ENCODE measurements at places on chromosomes 1 and 21. TPM values are rescaled to one million over a fixed set of nuclear protein-coding genes. Genes with fewer than 3 reads are reported as not detected.

- DNase-seq, result no peak
These were observed 144.5 kb downstream of the NAV1 start for GRCh38 chr1:201683397-201683796.

DNA sequence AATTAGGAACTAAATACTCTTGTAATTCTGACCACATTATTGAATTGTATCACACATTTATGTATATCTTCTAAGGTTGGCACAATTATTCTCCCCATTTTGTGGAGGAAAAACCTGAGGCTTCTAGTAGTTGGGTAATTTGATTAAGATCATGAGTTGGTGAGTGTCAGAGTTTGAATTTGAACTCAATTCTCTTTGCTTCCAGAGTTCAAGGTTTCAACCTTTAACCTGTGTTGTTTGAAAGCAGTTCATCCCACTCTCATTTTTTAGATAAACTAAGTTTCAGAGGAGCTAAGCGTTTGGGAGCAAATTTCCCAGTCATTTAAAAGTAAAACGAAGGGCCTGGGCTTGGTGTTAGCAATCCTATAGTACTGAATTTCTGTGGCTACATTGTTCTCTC lies 293.4 kb downstream of the ADGRL2 start:
- no peak for DNase-seq

DNA sequence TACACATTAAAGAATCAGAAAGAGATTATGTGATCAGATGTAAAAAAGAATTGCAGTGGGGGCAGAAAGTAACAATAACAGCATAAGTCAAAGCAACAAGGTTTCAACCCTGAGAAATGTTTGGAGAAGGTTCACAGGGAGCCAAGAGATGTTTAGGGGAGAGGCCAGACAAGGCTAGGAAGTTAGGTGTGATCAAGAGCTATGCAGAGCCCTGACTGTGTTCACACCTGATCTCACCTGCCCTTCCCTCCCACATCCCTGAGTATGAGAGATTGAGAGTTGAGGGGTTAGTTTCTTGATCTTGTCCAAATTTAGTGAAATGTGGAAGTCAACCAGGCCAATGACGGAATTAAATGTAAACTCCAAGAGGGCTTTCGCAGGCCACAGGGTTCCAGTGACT lies 10.2 kb downstream of the PTPN14 start:
- no peak for DNase-seq

DNA sequence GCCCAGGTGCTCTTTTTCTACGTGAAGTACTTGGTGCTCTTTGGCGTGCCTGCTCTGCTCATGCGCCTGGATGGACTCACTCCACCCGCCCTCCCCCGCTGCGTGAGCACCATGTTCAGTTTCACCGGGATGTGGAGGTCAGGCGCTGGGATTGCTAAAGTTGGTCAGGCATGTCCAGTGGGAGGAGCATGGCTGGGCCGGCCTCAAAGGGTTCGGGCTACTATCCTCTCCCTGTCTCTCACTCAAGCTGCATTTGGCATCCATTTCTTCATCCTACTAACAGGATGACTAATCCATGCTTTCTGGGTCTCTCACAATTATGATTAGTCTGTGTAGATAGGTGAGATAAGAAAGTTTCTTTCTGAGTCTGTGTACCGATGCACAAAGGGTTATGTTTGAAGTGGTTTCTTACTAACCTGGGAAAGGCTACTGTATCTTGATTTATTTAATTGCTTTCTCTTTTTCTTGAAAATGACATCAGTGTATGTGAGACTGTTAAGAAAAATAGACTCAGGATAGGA lies 135.9 kb downstream of the HHAT start:
- DNase-seq, result no peak

- DNase-seq, result no peak
These were observed 2065.7 kb downstream of the MRPL39 start for GRCh38 chr21:23541571-23541970.

GRCh38 chr1:235093013-235093695 lies 35.5 kb downstream of the TOMM20 start:
- no peak for DNase-seq

GRCh38 chr1:165753934-165754333 lies 14.7 kb downstream of the TMCO1 start:
- peak; percentile 64 for DNase-seq

GRCh38 chr1:229970714-229971113 lies 96.3 kb upstream of the GALNT2 start:
- no peak for DNase-seq

- no peak for DNase-seq
These were observed 190.3 kb downstream of the VPS13D start for GRCh38 chr1:12420171-12420570.

GRCh38 chr1:118101515-118101844 lies 83.5 kb downstream of the SPAG17 start:
- DNase-seq, result no peak

- DNase-seq, result no peak
These were observed 33.8 kb downstream of the NECAP2 start for GRCh38 chr1:16474166-16474800.

DNA sequence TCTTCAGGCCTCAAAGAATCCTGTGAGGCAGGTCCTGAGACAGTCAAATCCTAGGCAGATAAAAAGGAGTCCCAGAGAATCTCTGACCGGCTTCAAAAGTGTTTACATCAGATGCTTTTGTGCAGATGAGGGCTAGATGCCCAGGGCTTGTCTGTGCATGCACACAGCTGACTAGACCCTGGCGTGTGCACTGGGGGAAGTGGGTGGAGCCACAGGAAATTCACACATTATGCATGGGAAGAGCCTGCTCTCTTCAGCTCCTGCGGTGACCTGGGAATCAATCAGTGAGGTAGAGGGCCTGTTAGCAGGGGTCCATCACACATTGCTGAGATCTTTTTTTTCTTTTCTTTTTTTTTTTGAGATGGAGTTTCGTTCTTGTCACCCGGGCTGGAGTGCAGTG lies 36.6 kb upstream of the NHLH2 start:
- DNase-seq, result peak; percentile 17

DNA sequence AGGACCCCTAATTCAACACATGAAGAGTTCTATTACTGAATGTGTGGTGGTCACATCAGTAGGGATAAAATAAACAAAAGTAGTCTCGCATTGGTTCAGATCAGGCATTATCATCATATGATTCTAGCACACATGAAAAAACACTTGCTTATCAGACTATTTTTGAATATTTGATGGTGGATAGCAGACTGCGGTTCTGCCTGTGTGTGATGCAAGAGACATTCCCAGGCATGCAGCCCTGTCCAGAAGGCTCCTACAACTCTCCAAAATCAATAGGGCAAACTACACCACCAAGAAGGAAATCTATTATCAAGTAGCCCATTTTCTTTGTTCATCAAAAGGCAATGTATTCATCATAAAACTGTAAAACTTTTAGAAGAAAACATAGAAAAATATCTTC lies 304.7 kb downstream of the DUSP10 start:
- DNase-seq, result no peak

DNA sequence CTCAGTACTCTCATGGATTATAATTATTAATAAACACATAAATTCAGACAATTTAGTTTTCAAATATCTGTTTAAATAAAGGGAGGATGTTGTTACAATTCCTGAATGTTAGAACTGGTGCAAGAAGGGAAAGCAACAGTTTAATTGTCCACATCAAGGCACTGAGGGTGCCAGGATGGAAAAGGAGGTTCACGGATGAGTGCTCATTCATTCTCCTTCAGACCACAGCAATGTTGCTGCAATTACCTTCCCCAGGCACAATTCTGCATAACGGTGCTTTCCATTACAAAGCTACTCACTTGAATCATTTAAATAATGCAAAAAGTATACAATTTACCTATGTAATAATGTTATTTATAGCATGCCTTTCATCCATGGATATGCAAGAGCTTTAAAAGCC lies 52.3 kb upstream of the COG2 start:
- no peak for DNase-seq

DNA sequence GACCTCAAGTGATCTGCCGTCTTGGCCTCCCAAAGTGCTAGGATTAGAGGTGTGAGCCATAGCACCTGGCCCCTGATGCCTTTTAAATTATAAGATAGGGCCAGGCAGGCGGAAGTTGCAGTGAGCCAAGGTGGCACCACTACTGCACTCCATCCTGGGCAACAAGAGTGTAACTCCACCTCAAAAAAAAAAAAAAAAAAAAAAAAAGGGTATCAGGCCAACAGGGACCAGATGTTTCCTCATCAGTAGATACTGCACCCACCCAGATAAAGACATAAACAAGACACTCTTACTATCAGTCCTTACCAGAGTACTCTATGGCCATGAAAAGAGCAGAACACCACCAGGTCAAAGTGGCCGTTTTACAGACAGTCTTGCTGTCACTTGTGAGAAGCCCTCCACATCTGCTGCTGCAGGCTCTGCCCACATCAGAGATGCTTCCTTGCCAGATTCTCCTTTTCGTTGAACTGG lies 3.3 kb downstream of the C21orf58 start:
- no peak for DNase-seq

GRCh38 chr1:205044741-205045140 lies 1.7 kb downstream of the CNTN2 start:
- no peak for DNase-seq

DNA sequence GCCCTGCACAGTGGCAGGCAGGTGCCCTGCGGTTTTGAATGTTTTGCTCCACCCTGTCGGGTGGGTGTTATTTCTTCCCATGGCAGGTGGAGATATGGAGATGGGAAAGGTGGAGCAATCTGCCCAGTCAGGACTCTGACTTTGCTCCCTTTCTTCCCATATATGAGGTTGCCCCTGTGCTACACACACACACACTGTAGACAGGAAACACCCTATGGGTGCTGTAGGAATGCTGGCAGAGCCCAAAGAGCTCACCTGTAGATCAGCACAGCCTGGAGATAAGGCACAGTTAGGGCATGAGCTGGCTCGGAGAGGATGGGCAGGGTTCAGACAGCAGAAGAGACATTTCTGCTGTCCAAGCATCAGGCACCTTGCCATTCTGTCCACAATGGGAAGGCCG lies 246.0 kb upstream of the AJAP1 start:
- DNase-seq, result no peak

The SMPDL3B gene
- not detected for total RNA-seq

The BSND gene
- not detected for total RNA-seq

The GJB5 gene
- total RNA-seq, result not detected

The LAD1 gene
- 0.76 TPM for total RNA-seq

The MFAP2 gene
- not detected for total RNA-seq

The SERPINC1 gene
- 0.26 TPM for total RNA-seq

The ARHGEF16 gene
- not detected for total RNA-seq

The OPTC gene
- not detected for total RNA-seq

The KRTAP10-3 gene
- not detected for total RNA-seq

The CPLANE2 gene
- total RNA-seq, result 9.6 TPM

The PCSK9 gene
- not detected for total RNA-seq

The TMEM54 gene
- 1.1 TPM for total RNA-seq

The GBP1 gene
- 0.34 TPM for total RNA-seq
